ENCODE measurements at places on chromosomes 13 and 19.
A peak's percentile ranks its signal among the peaks of the same experiment; 100 is the strongest.

- DNase-seq = no peak
Measured at GRCh38 chr19:23222998-23223652, 27.1 kb downstream of the ZNF724 start.

GRCh38 chr13:45926741-45927140 is 75.2 kb upstream of the SIAH3 start:
- DNase-seq = no peak

DNA sequence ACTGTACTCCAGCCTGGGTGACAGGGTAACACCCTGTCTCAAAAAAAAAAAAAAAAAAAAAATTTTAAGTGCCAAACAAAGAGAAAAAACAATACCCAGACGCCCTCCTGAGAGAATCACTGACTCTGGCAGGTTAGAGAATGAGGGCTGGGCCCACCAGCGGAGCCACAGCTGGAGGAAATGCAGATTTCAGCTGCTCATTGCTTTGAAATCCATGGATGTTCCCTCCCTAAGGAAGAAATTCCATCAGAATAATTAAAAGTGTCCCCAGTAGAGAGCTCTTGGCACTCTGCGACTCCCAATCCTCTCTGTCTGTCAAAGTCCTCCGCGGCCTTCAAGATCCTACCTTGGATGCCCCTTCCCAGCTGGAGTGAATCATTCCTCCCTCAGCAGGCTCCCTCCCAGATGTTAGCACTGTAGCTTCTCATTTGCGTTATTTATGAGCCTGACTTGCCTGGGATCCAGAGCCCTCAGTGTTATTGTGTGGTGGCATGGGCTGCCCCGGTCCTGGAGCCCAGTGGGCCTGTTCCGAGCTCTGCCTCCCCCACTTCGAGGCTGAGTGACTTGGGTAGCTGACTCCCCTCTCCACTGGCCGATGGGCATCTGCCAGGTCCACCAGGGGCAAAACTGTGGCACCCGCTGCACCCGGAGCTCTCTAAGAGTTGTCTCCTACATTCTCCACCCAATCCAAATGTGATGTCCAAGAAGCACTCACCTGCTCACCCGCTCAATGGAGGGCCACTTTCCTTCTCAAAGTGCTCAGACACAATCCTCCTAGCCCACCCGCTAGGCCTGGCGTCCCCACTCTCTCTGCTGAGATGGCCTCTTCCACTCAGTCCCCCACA is 47.0 kb downstream of the SERP2 start:
- DNase-seq = no peak

DNA sequence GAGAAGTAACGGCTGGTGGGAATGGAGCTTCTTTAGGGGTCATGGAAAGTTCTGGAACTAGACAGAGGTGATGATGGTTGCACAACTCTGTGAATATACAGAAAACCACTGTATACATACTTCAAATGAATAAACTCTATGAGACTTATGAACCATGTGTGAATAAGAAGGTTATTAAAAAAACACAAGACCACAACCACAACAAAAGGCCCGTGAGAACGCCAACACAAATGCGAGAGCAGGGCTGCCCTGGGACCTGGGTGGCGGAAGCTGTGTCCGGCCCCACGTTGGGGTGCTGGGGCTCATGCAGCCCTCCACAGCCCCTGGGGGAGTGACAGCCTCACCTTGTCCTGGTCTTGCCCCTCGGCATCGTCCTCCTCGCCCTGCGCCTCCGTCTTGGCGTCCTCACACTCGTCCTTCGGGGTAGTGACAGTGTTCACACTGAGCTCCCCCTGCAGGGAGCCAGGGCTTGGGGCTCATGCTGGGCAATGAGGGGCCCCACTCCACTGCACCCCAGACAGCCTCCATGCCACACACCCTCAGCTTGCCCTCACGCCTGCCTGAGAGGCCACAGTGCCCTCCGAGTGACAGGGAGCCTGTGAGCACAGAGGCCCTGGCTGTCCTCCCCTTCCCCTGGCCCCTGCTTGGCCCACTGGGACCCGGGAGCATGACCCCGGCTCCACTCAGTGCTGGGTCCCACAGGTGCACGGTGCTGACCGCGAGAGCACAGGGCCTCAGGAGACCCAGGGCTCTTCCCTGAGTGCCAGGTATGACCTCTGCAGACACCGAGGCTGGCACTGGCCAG is 16.0 kb downstream of the IZUMO4 start:
- DNase-seq = no peak

DNA sequence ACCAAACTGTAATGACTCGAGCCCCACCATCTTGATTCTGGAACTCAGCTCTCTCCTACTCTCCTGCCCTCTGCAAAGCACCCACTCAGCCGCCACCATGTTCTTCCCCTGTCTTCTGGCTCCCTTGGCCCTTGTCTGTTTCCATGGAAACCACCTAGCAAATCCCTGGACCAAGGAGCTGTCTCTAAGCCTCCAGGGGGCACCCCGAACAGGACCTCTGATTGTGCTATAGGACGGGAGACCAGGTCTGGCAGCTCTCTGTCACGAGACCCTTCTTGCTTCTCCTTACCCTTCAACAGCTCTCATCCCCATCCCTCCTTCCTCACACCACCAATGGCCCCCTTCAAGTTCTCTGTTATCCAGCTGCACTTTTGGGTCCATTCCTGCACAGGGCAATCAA is 277.7 kb upstream of the ZNF507 start:
- DNase-seq = no peak

DNA sequence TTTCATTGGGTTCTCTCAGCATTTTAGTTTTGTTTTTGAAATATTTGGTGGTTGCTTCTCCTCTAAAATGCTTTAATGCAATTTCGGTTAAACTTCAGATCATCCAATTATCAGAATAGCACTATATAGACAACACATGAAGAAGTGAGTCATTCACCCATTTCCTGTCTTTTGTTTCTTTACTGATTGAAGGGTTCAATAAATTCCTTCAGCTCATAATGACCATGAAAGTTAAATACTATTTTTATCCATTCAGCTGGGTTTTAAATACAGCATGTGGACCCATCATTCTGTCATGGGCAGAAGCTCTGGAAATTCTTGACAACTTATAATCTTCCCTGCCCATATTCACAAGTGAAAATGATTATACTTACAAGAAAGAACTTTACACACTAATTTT is 187.2 kb downstream of the ITGBL1 start:
- no peak for DNase-seq

GRCh38 chr13:84812078-84812477 is 929.8 kb upstream of the SLITRK1 start:
- no peak for DNase-seq

- no peak for DNase-seq
Measured at GRCh38 chr19:33758541-33759013, 38.1 kb upstream of the KCTD15 start.

DNA sequence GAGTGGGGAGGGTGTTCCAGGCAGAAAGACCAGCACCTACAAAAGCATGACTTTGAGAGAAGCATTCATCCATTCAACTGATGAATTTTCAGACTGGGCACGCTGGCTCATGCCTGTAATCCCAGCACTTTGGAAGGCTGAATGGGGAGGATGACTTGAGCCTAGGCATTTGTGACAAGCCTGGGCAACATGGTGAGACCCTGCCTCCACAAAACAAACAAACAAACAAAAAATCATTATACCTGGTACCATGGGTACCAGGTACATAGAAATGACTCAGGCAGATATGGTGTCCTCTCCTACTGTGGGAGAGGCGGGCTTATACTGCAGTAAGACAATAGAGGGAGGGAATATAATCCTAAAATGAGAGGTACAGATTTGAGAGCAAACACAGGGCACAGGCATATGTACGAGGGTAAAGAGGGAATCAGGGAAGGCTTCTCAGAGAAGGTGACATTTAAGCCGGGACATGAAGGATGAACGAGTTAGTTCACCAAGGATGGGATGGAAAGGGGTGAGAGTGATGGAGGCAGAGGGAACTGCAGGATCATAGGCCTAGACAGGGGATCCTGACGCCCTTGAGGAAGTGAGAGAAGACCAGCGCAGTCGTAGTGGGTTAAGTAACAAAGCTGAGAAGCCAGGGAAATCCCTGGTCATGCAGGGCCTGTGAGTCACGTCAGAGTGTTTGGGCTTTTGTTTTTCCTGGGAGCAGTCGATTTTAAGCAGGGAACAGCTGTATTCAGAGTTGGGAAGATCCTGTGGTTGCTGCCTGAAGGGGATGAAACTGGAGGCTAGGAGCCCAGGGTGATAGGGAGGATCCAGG is 2.9 kb downstream of the CYP2S1 start:
- no peak for DNase-seq

DNA sequence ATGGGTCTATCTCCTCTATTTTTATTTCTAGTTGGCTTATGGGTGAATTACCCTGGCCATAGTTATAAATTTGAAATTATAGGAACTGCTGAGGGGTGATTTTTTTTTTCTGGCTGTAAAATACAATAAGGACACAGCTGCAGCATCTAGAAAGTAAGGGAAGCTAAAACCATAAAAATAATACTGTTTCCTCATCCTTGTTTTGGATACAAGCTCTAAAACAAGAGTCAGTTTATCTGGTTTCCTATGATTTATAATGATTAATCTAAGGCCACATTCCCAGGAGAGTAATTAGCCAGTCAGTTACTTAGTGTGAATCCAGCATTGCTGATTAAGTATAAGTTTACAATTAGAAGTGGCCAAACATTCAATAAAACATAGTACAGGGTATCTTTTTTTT is 219.1 kb upstream of the NBEA start:
- no peak for DNase-seq

- DNase-seq = no peak
Measured at GRCh38 chr13:49308097-49308875, 60.6 kb downstream of the CDADC1 start.

GRCh38 chr13:51821606-51822005 is 17.6 kb upstream of the DHRS12 start:
- no peak for DNase-seq

GRCh38 chr19:51365211-51365964 is 800 bp downstream of the ETFB start:
- DNase-seq = no peak

GRCh38 chr13:47508527-47509228 is 492.4 kb downstream of the SUCLA2 start:
- no peak for DNase-seq

DNA sequence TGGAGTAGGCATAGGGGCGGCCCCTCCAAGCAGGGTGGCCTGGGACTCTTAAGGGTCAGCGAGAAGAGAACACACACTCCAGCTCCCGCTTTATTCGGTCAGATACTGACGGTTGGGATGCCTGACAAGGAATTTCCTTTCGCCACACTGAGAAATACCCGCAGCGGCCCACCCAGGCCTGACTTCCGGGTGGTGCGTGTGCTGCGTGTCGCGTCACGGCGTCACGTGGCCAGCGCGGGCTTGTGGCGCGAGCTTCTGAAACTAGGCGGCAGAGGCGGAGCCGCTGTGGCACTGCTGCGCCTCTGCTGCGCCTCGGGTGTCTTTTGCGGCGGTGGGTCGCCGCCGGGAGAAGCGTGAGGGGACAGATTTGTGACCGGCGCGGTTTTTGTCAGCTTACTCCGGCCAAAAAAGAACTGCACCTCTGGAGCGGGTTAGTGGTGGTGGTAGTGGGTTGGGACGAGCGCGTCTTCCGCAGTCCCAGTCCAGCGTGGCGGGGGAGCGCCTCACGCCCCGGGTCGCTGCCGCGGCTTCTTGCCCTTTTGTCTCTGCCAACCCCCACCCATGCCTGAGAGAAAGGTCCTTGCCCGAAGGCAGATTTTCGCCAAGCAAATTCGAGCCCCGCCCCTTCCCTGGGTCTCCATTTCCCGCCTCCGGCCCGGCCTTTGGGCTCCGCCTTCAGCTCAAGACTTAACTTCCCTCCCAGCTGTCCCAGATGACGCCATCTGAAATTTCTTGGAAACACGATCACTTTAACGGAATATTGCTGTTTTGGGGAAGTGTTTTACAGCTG is at the start of the genes BRCA2 and ZAR1L:
BRCA2 (plus strand) TSS at position 271 of the 790 bp plus-strand sequence. CDS start 953 bp downstream, outside the sequence.
ZAR1L (minus strand) TSS at position 126 of the 790 bp plus-strand sequence. CDS start 3,438 bp downstream, outside the sequence.
- DNase-seq = peak; percentile 81

GRCh38 chr19:46809534-46810272 is 21.3 kb upstream of the SLC1A5 start:
- DNase-seq = no peak

GRCh38 chr13:27972478-27972820 is 3.3 kb upstream of the CDX2 start:
- no peak for DNase-seq

GRCh38 chr13:113049981-113050380 is 55.6 kb upstream of the F7 start:
- DNase-seq = no peak

GRCh38 chr19:48390188-48391099 is 907 bp downstream of the KDELR1 start:
- peak; percentile 49 for DNase-seq

- DNase-seq = no peak
Measured at GRCh38 chr13:30216111-30216510, 91.2 kb downstream of the KATNAL1 start.

DNA sequence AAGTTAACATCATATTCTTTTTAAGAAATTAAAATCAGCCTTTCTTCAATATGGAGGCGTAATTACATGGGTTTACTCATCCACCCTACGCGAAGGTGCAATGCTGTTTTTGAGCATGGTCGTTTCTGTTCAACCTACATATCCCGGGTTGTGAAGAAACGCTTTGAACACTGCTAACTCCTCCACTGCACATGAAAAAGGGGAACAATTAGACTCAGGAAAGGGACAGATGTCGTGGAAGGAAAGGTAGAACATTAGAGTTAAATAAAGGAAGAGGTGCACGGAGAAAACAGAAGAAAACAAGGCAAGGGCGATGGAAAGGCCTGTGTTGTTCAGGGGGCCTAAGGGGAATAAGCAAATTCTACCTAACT is 4.1 kb downstream of the ZIC5 start:
- DNase-seq = no peak

- DNase-seq = no peak
Measured at GRCh38 chr13:37791699-37792098, 77.9 kb downstream of the TRPC4 start.

DNA sequence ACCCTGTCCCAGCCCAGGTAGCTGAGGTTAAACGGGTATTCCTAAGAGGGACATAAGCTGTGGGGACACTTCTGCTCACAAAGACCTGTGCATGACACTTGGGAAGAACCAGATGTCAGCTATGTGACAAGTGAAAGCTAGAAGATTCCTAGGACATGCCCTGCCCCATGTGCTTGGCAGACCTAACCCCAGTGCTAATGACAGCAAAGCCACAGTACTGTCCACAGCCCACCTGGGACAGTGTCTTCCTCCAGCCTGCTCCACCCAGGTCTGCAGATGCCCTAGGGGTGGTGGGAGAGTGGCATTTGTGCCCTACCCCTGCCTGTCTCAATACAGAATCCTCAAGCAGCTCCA is 18.4 kb upstream of the EPHX3 start:
- no peak for DNase-seq

- DNase-seq = no peak
Measured at GRCh38 chr13:72384879-72385278, 342.6 kb downstream of the MZT1 start.

DNA sequence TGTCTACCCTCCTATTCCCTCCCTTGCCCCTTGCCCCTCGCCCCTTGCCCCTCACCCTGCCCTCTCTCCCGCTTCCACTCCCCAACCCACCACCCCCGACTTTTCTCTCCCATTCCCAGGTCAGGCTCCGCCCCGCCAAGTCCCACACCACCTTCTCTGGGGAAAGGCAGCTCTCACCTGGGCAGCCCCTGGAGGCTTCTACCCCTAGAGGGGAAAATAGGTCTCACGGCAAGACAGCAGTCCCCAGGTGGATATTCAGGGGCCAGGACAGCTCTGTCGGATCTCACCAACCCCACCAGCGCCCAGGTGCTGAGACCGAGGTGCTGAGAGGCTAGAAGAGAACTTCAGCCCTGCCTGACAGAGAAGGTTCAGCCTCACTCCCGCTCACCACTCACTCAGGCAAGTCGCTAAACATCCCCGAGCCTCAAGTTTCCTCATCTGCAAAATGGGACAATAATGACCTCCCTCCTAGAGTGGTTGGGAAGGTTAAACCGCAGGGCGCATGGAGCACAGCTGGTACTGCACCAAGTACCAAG is 1.4 kb upstream of the ERFL start:
- no peak for DNase-seq

GRCh38 chr19:18456974-18457373 is 19.0 kb upstream of the ISYNA1 start:
- no peak for DNase-seq

All from stimulated activated CD4-positive, alpha-beta T cell treated with anti-CD3 and anti-CD28 coated beads, Interleukin-12 subunit alpha, Interleukin-12 subunit beta, amount 100 ng/mL, for 24 hours (primary cell).